Stimulated activated CD4-positive, alpha-beta T cell treated with anti-CD3 and anti-CD28 coated beads, TNF-alpha, amount 100 ng/mL, for 1 hour (primary cell): ENCODE measurements at places on chromosomes 3 and 15.

DNA sequence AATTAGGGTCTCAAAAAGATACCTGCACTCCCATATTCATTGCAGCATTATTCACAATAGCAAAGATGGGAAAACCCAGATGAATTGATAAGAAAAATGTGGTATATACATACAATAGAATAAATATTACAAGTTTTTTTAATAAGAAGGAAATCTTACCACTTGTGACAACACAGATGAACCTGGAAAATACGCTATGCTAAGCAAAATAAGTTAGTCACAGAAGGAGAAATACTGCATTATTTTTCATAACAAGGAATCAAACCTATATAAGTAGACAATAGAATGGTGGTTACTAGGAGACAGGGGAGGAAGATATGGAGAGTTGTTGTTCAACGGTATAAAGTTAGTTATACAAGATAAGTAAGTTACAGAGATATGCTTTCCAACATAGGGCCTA, 130.0 kb downstream of the GSK3B start:
- DNase-seq, result no peak

GRCh38 chr3:192482809-192483208, 244.5 kb downstream of the FGF12 start:
- DNase-seq, result no peak

DNA sequence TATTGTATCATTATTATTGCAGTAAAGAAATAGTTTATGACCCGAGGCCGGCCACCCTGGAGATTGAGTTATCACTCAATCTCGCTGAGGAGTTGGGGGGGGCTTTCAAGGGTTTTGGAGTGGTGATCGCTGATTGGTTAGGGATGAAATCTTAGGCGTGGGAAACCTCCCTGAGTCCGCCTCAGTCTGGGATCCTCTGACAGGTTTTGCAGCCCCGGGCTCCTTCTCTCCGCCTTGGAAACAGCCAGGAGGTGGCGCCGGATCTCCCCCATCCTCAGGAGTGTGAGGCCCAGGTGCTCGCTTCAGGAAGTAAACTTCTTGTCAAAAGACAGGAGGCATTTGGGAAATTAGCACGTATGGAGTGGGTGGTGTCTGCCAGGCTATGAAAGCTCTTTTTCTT, 41.1 kb upstream of the SEC61A1 start:
- no peak for DNase-seq

DNA sequence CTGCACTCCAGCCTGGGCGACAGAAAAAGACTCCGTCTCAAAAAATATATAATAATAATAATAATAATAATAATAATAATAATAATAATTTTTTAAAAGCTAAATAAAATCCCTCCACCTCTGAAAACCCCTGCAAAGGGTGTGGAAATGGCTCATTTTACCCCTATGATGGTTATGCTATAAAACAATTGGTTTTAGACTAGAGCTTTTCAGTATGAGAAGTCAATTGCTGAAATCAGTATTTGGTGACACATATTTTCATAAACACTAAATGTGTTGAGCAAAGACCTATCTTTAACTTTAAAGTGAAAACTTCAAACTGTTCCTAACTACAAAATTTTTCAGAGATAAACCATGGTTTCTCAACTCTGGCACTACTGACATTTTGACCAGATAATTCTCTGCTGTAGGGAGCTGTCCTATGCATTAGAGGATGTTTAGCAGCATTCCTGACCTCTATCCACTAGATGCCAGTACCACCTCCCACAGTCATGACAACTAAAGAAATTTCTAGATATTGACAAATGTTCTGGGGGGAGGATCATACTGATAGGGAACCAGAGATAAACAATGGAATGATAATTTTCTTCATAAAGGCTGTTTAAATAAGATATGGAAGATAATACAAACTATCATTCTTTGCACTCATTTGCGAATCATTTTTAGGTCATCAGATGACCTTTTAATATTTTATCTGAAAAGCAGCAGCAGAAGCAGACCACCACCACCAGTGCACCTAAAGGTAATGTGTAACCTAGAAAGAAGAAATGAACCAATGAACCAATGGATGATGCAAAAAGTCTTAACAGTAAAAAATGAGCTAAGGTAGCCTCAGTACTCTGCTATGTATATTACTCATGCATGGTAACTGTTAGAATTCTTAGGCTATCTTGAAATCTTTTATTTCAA, 13.8 kb downstream of the PTPN9 start:
- DNase-seq, result no peak

- no peak for DNase-seq
Measured at GRCh38 chr15:72284781-72285180, 12.4 kb upstream of the PARP6 start.
